B cell (primary cell): ENCODE measurements at places on chromosomes 7 and 10. TPM values are rescaled to one million over a fixed set of nuclear protein-coding genes. Genes with fewer than 3 reads are reported as not detected.

The ITGA8 gene
- not detected in 2 replicates for total RNA-seq

The LRRN3 gene
- total RNA-seq, result 0.20 TPM in 1 of 2 replicates, not detected in the other

The SYT15 gene
- total RNA-seq, result 0.94 and 1.1 TPM in 2 replicates

The LEP gene
- not detected in 2 replicates for total RNA-seq

The CFAP69 gene
- total RNA-seq, result 0.15 and 0.29 TPM in 2 replicates

The FFAR4 gene
- total RNA-seq, result not detected in 2 replicates

The SPDYE1 gene
- total RNA-seq, result 0.10 TPM in 1 of 2 replicates, not detected in the other

The ZNF467 gene
- total RNA-seq, result 0.32 and 0.39 TPM in 2 replicates

The PILRB gene
- 162 and 174 TPM in 2 replicates for total RNA-seq

The CALCR gene
- not detected in 2 replicates for total RNA-seq

The SRRM3 gene
- total RNA-seq, result not detected in 2 replicates

The TMEM26 gene
- not detected in 2 replicates for total RNA-seq

DNA sequence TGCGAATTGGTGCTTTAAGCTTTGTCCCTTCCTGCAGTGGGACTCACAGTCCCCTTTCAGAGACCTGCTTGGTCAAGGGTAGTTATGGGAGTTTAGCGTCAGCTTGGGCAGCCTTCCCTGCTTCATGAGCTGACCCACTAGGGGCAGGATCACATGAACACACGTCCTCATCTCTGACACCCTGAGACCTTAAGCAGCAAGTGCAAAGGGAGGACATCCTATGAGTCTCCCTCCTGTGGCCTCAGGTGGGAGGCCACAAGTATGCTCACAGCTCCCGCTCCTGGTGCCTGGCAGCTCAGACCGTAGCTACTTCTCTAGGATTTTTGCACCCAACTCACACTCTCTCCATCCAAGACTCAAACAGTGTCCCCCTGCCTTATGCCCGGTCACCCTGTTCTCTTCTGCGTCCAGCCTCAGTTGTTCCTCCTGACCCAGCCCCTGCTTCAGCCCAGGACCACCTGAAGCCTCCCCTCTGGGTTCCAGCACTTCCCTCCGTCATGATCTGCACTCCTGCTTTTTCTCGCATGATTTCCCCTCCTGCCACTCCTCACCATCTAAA lies 136.6 kb upstream of the FAM20C start:
- DNase-seq, result no peak

DNA sequence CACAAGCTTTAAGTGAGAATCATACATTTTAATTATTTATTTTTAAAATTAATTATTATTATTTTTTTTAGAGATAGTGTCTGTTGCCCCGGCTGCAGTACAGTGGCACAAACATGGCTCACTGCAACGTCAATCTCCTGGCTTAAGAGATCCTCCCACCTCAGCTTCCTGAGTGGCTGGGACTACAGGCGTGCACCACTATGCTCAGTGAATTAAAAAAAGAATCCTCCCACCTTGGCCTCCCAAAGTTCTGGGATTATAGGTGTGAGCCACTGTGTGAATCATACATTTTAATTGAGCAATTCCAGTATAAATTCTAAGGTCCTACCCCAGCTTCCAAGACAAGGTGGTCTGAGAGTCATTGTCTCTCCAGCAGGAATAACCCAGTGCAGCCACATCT lies 172.4 kb downstream of the JAZF1 start:
- no peak for DNase-seq

- no peak for DNase-seq
Observed at GRCh38 chr7:78176171-78176570, 377.6 kb downstream of the PHTF2 start.

DNA sequence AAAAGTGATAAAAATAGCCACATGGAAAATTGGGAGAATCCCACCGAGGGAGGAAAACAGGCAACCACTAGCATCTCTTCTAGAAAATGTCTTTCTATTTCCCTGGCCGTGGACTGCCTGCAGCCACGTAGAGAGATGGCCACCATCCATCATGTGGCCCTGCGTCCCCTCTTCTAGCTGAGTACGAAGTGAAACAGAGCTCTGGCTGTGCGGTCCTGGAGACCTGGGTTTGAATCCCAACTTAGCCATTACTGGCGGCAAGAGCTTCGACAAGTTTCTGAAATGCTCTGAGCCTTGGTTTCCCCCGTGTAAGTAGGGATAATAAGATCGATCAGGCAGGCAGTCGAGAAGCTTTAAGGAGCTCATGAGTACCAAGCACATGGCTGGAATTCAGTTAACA lies 32.9 kb downstream of the ZCCHC24 start:
- no peak for DNase-seq

GRCh38 chr10:102773320-102773719 lies 29.6 kb downstream of the WBP1L start:
- no peak for DNase-seq

DNA sequence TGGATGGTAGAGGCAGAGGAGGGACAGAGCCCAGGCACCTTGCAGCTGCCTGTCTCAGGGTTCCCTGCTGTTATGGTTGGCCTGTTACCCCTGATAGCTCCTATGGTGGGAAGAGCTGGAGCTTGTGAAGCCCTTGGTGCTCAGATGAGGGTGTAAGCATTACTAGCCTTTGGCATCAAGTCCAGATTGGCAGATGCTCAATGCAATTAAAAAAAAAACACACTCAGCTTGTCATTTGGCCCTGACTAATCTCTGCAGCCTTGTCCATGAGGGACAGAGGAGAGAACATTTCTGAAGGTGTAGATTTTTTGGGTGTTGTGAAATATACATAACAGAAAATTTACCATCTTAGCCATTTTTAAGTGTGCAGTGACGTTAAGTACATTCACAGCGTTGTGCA lies 86.3 kb downstream of the PLPP4 start:
- no peak for DNase-seq

DNA sequence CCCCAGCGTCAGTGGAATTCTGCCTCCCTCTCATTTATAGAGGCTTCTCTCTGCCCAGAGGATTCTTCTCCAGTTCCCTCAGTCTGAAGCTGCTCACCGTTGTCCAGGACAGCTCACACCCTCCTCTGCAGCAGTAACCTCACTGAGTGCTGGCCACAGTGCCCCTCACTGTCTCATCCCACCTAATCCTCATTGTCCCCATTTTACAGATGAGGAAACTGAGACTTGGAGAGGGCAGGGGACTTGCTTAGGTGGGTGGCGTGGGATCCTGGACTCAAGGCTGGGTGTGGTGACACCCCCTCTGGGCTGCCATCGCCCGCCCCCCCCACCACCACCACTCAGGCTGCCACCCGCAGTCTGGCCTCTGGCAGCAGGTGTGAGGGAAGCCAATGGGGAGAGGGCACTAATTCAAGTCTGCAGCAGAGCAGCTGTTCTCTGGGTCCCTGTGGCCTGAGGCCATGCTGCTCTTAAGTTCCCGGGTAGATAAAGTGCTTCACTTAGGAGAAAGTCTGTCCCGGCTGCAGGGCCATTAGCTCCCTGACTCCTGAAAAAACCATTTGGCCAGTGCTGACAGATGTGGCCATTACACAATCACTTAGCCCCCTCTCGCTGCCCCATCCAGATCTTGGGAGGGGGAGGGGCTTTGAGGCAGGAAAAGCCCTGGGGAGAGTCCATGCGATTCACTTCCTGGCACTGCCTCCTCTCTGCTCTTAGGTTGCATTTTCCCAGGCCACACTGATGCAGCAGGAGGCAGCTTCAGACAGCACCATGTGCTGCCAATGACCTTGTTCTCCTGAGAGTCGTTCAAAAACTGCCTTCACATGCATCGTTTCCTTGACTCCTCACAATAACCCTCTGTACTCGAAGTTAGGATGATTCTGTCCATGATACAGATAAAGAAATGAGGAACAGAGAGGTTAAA lies 36.3 kb downstream of the DRGX start:
- no peak for DNase-seq

DNA sequence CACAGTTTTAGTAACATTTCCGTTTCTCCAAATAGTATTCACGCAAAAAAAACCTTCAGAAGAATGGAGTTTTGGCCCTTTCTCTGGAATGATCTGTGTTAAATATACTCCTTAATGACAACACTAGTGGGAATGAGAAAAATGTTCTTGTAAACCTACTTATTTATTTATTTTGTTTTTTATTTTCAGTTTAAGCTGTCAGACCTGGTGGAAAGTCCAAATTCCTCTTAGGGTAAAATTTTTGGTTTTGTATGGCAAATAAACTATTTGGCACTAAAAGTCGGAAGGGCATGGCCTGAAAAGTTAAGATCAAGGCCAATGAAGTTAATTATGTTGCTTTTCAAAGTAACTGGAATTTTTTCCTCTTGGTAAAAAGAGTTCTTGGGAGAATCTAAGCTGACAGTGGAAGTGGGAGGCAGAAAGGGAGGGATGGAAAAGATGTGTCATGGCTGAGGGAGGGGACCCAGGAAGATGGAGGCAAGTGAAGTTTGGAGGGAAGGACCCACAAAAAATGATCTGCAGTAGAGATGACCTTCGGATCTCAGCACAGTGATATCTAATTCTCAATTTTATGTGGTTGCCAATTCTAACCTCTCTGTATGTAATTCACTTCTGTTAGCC lies 33.5 kb upstream of the VPS41 start:
- no peak for DNase-seq

DNA sequence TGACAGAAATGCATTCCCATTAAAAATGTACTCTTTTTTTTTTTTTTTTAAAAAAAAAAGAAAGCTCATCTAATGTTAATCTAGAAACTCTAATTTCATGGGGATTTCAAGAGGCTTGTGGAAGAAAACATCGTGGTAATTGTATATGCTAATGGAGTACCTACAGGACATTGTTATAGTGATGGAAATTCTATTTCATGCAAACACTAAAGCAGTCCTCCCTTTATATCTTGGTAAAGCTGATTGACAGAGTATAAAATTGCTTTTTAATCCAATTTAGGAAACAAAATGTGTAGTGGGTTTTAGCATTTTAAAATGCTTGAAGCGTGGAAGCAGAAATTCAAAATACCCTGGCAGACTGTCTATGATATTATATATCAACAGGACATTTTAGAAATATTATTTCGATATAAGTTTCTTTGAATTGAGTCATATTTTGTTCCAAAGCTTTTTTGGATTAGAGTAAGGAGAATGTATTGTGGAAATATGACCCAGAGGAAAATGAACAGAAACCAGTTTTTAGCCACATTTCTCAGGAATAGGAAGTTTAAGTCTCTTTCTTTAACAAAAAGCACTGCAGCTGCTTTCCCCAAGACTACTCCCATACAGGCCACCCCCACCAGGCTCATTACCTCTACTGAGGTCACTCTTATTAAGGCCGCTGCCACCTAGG lies 121.9 kb downstream of the WNT2 start:
- DNase-seq, result no peak

- no peak for DNase-seq
Observed at GRCh38 chr7:113282875-113283274, 164.5 kb upstream of the SMIM30 start.

DNA sequence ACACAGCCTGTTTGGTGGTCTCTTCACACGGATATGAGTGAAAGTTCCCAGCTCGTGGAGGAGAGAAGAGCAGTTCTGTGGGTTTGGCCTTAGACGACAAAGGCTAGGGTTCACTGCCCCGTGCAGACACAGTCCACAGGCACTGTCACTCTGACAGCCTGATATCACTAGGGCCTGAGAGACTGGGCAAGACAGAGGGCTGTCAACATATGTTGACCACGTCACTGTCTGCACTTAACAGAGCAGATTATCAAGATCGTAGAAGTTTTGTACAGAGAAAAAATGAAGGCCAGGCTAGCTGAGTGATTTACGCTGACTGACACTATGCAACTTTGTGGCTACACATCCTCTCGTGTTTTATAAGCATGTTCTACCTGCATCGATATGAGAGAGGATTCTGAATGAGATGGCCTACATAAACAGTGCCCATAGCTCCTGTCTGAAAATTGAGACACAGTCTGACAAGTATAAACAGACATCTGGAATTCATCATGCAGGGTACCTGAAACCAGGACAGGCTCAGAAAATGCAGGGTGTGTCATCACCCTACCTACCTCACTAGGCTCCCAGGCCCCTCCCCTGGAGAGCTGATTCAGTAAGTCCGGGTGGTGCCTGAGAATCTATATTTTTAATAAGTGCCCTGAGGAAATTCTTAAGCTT lies 120.0 kb downstream of the SGMS1 start:
- DNase-seq, result no peak

DNA sequence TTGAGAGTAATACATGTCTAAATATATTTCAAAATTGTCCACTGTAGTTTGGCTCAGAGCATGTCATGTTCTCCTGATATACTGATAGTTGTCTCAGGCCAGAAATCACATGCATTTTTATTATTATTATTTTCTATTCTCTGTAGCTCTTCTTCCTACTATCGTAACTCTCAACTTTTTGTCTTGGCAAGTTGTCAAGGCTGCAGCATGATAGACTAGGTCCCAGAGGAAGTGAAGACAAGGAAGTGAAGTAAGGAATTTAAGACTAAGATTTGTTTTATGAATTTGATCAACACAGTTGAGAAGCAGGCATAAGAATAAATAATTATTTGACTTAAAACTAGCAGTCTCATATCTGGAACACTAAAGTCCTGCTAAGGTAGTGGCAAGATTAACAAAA lies 369.5 kb downstream of the ABCA13 start:
- DNase-seq, result no peak

- DNase-seq, result peak; percentile 17
Observed at GRCh38 chr7:64180989-64181388, 26.0 kb upstream of the ZNF735 start.

GRCh38 chr10:100021322-100021721 lies 11.6 kb upstream of the DNMBP start:
- peak; percentile 18 for DNase-seq

DNA sequence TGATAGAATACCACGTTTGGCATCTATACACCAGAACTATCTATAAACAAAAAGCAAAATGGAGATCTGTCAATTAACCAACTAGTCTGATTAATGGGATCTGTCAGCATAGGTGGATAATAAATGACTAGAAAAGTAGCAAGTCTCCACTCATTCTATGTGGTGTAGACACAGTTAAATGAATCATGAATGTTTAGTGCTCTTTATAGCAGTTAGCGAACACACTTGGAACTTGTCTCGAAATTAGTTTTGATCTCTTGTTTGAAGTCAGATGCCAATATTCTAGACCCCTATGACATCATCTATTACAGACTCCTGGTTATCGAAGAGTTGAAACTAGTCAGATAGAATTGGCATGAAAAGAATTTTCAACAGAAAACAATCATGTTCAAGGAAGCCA lies 259.7 kb downstream of the AHR start:
- no peak for DNase-seq

DNA sequence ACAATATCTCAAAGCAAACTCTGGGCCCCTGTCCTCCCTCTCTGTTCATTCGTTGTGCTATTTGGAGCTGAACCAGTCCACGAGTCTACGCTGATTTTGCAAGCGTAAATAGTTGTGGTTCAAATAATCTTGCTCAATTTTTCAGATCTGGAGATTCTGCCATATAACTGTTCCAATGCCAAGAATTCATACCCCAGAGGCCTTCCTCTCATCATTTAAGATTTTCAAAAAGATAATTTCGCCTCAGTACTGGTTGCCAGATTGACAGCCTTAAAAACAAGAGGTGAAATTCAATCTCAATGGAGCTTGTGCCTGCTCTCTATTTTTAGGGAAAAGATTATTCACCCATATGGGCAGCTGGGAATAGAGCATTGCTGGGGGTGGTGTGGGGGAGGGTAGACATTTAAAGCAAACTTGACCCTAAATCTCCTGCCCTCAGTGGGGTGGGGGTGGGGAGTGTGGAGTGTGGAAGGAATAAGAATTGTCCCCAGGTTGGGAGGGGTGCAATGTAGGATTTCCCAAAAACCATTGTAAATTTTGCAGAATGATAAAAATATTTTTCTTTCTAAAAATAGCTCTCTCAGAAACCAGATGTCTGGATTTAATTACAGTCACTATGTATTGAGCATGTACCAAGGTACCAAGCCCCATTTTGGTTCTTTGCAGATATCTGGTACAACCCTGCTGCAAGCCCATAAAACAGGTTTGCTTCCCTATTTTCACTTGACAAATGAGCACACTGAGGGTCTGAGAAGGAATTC lies 104.7 kb upstream of the EEPD1 start:
- DNase-seq, result no peak

GRCh38 chr7:142602756-142603155 lies 146.5 kb upstream of the PRSS1 start:
- DNase-seq, result peak; percentile 12
